ENCODE measurements at places on chromosomes 13 and 19.

DNA sequence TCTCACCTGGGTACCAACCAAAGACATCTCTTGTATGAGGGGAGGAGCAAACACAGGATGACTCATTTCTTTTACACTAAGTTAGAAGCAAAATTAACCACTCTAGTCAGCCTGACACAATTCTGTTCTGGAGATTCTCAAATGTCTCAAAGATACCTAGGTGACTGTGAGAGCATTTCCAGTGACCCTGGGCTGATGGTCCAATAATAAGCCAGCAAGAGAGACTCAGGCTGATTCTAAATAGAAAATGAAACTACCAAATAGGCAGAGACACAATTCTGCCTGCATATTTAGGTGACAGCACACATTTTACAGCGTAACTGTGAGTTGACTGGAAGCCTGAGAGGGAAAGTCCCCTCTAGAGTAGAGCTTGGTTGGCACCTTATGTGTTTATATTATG lies 16.3 kb downstream of the ZNF91 start:
- no peak for DNase-seq

GRCh38 chr13:59391696-59392095 lies 772.0 kb downstream of the DIAPH3 start:
- no peak for DNase-seq

- DNase-seq = no peak
Observed at GRCh38 chr19:39008137-39008536, 24.2 kb downstream of the FBXO27 start.

DNA sequence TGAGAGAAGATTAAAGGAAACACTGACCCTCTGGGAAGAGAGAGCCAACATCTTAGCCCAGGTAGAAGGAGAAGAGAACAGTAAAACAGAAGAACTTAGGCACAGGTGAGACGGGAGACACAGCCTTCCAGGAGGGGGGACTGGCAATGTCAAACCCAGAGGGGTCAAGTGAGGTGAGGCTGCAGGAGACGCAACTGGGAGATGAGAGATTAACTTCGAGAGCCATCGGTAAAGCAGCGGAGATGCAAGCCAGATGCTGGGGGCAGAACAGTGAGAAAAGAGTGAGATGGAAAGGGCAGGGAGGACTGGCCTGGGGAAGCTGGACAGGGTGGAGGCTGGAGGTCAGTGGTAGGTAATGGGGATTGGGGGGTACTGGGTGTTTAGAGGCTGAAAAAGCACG lies 5.2 kb downstream of the INSR start:
- no peak for DNase-seq

DNA sequence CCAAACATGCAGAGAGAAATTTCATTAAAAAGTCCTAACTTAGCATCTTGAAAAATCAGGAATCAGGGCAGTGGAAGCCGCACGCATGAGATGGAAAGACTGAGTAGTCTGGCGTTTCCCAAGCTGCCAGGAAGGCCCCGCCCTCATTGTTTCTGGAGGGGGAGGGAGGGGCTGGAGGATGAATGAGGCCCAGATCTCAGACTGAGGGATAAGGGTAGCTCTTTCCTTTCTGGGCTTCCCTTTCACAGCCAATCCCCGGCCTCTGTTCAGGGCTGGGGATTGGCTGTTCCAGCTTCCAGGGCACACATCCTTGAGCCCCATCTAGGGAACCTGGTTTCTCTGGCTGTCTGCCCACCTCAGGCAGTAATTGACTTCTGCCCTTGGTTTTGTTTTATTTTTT lies 7.3 kb downstream of the C19orf53 start:
- DNase-seq = no peak

GRCh38 chr19:29497241-29497640 lies 28.6 kb upstream of the VSTM2B start:
- DNase-seq = no peak

GRCh38 chr13:96200810-96201209 lies 110.9 kb downstream of the HS6ST3 start:
- no peak for DNase-seq

Data from vagina (tissue), 2 donors.